ENCODE measurements at places on chromosomes 12 and 14.

GRCh38 chr12:122999196-122999946, 18.9 kb downstream of the ARL6IP4 start:
- no peak for DNase-seq

- DNase-seq, result no peak
Measured at GRCh38 chr12:122123761-122124145, 45.2 kb downstream of the MLXIP start.

- no peak for DNase-seq
Measured at GRCh38 chr14:61466249-61466904, 145.0 kb downstream of the PRKCH start.

DNA sequence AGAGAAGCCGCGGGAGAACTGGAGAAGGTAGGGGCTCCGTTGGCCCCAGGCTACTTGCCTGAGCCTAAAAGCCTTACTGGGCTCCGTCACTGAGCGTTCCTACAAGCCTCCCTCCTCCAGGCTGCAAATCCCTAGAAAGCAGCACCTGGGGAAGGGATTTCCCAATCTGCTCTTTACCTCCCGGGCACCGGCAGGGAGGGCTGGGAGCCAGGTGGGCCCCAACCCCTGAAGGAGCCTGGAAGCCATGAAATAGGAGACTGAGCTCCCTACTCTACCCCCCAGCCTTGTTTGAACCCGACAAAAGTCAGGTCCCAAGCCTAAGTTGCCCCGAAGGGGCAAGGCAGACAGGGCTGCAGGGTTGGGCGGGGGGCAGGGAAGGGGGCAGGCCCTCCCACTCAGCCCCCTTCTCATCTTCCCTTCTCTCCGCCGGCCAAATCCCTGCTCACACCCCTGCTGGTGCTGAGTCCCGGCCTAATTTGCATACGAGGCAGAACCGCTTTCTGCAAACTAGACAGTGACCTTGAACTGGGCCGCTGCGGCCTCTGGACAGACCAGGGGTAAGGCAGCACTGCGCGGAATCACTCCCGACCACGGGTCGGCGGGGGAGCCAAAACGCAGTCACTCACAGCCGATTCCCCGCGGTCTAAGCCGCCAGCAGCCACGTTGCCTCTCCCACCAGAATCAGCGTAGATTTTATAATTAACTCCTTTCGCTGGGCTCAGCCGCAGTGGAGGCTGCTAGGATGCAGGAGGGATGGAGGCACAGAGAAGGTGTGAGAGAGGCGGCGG, 3.7 kb upstream of the HOXC12 start:
- no peak for DNase-seq

GRCh38 chr12:118432812-118433545, 56.6 kb downstream of the SUDS3 start:
- no peak for DNase-seq

DNA sequence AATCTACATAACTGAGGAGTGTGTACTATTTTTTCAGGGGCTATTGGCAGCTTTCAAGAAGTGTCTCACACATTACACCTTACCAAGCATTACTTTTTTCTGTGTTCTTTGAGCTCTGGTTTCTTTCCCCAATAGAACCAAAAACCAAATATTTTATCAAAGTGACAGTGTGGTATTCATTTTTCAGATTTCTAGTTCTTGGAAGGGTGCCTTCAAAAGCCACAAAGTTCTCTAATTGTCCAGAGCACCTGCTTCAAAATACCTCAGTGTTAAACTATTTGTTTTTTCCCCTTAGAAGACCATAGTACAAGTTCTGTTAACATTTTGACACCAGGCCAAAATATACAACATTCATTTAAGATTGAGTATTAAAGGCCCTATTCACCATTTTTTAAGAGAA, 515.7 kb downstream of the ETNK1 start:
- no peak for DNase-seq

- DNase-seq, result no peak
Measured at GRCh38 chr12:22578328-22578727, 34.0 kb upstream of the C2CD5 start.

- DNase-seq, result no peak
Measured at GRCh38 chr12:17076028-17076744, 470.2 kb upstream of the LMO3 start.

DNA sequence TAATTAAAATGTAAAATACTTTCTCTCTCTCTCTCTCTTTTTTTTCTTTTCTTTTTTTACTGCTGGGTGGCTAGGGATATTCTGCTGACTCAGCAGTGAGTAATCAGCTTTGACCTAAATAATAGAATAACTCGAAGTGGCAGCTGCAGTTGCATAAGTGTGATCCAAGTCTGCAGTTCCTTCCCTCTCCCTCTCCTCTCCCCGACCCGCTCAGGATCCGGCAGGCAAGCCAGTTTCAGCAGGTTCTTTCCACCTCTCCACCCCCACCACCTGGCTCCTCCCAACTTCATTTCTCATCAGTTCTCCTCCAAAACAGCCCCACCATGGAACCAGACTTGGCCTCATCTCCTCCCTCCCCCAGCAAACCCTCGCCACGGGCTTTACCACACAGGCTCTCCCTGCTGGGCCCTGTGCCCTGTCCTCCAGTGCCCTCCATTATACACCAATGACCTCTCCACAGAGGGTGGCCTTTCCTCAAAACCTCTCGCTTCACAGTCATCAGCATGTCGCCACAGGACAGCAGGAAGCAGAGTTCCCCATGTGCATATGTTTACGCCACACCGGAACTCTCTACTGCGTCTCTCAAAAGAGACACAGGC, 22.4 kb downstream of the SLC7A8 start:
- no peak for DNase-seq

- no peak for DNase-seq
Measured at GRCh38 chr12:47314996-47315395, 235.2 kb upstream of the AMIGO2 start.

DNA sequence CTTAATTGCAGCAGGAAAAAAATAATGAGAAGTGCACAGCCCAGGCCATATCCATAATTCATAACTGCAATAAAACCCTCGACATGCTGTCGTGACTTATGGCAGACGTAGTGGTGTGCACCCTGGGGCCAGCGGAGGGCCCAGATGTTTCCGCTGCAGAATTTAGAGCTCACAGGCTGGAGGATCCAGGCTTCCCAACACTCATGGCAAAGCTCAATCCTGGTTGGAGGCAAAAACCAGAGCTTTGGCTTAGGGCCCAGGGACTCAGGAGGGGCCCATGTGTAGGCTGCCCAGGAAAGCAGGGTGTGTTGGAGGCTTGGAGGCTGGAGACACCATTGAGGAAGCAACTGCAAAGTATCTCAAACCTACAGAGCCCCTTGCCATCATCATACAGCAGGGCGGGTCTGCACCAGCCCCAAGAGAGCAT, 68.7 kb downstream of the SERPINA3 start:
- no peak for DNase-seq

GRCh38 chr12:39502726-39503125, 59.8 kb upstream of the KIF21A start:
- no peak for DNase-seq

GRCh38 chr14:85057221-85057620, 472.7 kb upstream of the FLRT2 start:
- DNase-seq, result no peak

DNA sequence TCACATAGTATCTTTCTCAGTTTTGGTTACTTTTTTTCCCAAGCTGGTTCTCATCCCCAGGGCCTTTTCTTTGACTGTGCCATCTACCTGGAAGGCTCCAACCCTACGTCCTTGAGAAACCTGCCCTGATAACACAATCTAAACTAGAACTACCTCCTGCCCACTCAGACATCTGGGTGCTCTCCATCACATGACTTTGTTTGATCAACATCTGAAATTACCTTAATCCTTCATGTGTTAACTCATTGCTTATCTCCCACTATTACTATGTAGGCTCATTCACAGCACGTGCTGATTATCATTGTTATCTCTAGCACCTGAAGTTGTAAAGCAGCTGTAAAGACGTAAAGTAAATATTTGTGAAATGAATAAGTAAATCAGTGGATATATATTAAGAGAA, 784.0 kb downstream of the TMTC2 start:
- DNase-seq, result no peak

- DNase-seq, result no peak
Measured at GRCh38 chr12:99852666-99853065, 132.1 kb downstream of the ANKS1B start.

DNA sequence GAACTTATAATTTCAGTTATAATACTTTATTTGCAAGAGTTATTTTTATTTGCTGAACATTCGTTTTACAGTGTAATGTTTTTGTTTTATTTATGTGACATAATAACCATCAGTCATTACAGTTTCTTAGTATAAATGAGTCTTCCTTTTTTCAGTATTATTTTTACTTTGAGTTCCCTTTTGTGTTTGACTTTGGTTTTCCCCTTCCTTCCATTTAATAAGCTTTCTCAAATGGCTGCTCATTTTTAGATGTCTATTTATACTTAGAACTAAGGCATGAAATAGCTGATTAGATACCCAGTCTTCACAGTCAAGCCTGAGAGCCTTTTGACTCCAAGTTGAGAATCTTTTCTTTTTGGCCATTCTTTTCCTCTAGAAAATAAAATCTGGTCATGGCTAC, 404.5 kb downstream of the LRFN5 start:
- no peak for DNase-seq
